ENCODE measurements at places on chromosomes 7 and 10.
A peak's percentile ranks its signal among the peaks of the same experiment; 100 is the strongest.

DNA sequence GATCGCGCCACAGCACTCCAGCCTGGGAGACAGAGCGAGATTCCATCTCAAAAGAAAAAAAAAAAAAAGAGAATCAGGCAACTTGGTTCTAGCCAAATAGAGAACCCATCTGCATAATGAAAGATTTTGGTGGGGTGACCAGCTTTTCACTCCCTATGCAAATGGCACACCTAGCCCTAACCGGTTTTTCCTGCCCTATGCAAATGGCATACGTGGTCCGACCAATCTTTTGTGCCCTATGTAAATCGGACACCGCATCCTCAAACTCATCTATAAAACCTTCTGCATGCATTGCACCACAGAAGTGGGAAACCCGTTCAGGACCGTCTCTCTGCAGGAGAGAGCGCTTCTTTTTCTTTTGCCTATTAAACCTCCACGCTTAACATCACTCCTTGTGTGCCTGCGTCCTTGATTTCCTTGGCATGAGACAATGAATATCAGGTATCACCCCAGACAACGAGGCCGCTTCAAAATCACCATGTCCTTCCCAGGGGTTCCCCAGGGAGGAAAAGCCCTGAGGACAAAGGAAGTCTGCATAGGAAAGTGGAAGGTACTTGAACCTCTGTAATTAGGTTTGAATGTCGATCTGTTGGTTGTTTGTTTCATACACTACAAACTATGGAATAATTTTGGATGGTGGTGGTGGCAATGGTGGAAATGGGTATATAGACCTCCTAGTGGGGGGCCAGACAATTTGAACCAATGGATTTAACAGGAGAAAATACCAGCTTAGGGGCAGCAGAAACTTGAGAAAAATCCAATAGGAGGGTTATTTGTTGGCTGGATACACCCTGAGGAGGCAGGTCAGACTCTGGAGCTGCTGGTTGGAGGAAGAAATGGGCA lies 396.2 kb downstream of the TYW1 start:
- no peak for DNase-seq

- no peak for DNase-seq
Observed at GRCh38 chr10:110404825-110405224, 92.9 kb upstream of the DUSP5 start.

DNA sequence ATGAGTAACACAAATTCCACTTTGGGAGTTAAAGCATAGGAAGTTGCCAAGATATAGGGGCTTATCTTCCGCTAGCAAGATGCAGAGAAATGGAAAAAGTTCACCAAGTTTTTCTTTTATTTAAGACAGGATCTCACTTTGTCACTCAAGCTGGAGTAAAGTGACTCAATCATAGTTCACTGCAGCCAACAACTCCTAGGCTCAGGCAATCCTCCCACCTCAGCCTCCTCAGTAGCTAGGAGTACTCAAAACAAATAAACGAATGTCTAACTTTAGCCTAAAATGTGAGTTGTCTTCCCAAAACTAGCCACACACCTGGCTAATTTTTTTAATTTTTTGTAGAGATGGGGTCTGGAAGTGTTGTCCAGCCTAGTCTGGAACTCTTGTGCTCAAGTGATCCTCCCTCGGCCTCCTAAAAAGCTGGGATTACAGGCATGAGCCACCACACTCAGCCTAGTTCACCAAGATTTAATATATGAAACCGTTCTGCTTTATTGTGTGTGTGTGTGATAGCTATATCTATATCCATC lies 9.9 kb downstream of the VIM start:
- no peak for DNase-seq

- no peak for DNase-seq
Observed at GRCh38 chr10:1416456-1417037, 320.8 kb downstream of the ADARB2 start.

DNA sequence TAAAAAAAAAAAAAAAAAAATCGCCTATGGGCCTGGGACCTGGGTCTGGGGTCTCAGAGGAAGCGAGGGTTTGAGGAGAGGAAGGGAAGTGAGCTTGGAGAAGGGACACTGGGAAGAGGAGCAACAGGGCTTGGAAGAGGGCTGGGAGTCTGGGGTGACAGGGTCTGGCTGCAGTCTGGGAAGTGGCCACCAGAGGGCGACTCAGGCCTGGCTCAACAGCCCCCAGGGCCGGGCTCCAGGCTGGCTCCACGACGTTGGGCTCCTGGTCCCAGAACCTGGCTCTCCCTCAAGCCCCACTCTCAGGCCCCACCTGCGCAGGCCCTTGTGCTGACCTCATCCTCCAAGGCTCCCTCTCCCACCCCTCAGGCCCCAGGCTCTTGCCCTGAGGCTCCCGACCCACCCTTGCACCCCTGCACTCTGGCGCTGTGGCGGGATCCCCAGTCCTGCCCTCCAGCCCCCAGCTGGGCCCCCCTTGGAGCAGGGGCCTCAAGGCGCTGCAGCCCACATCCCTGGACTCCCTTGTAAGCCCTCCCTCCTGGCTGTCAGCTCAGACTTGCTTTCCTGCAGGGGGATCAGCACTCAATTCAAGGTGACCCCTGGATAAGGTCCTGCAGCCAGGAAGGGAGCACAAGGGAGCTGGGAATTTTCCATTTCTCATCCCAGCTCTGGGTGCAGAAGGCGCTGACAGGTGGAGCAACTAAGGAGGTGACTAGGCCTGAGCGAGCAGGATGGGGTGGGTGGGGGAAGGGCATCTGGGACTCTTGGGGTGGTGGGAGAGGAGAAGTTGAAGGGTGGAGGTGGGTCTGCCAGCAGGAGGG lies 5.4 kb upstream of the SPACDR start:
- DNase-seq: peak; percentile 72

GRCh38 chr7:4066206-4066605 lies 615.9 kb upstream of the FOXK1 start:
- DNase-seq: no peak

DNA sequence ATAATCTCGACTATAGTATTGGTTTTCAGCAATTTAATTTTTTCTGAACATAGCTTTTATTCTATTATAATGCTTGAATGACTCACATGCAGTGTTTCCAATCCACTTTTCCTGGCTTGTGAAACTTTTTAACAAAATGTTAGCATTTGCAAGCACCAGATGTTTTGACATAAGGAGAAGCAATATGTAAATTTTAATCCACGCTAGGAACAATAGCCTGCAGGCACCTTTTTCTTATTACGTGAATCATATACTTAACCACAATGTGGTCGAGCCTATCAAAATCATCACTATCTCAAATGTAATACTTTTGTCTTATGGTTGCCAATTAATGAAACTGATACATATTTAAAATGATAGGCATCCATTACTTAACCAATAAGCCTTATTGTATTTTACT lies 97.1 kb downstream of the TFEC start:
- no peak for DNase-seq

DNA sequence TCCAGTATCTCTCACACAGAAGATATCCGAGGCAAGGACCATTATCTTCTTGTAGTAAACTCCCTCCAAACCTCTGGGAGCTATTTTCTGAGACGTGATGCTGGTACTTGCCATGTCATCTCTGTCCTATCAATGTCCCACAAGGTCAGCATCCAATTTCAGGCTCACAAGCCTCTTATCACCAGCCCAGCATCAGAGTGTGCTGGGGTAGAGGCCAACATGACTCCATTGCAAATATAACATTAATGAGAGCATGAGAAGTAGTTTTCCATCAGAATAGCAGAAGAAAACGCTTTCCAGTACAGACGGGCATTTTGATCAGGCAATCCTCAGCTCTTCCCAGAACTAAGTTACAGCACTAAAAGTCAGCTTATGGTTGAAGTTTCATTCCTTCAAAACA lies 5.6 kb downstream of the MORN4 start:
- no peak for DNase-seq

DNA sequence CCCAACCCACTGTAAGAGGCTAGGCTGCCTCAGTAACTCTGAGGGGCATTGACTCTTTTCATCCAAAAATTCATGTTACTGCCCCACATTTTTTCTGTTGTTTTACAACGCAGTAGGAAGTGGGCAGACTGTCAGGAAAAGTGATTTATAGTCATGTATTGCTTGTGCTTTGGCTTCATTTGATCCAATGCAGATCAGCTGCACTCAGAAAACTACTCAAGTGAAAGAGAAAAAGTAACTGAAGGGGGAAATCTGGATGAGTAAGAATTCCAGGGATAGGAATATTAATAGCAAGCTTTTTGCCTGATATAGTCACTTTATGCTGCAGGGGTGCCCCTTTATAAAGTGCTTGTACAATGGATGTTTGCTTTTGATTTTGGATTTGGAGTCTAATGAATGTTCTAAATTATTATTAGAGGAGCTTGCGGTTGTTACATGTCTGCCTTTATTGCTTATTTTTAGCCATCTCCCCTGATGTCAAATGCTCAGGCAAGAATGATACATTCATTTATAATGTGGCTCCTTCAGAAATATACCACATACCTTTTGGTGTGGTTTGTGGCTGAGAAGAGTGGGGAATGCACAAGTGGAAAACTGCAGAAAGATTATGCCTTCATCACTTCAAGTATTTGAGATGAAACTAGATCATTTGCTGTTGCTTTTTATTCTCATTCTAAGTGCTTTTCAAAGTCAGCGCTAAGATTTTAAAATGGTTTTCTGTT lies 86.1 kb downstream of the EGFR start:
- DNase-seq: no peak

DNA sequence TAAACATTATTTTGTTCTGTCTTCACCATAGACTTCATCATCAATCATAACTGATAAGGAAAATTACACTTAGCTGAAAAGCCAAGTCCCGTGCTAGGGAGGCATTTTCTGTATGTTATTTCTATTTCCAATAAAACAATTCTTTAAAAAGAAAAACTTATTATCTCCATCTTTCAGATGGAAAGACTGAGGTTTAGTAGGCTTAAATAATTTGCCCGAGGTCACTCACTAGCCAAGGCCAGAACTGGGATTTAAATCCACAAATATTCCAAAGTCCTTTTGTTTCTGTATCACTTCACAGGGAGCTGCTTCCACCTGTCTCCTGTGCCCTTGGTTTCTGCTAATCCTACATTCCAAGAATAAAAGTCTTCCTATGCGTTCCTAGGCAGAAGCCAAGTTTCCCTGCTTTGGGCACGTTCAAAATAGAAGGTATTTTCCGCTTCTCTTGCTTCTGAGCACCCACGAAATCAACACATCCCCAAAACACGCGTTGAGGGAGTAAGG lies 732 bp downstream of the CPVL start:
- no peak for DNase-seq
